ENCODE measurements at places on chromosomes 1 and 21.

GRCh38 chr21:40381111-40381510 lies 465.8 kb downstream of the DSCAM start:
- DNase-seq: no peak

GRCh38 chr1:228396770-228397662 lies 9.6 kb downstream of the TRIM11 start:
- no peak for DNase-seq

- DNase-seq: no peak
Measured at GRCh38 chr1:40204856-40205255, 42.9 kb upstream of the TMCO2 start.

GRCh38 chr1:204358605-204359004 lies 1.1 kb downstream of the PLEKHA6 start:
- no peak for DNase-seq

- no peak for DNase-seq
Measured at GRCh38 chr1:33696962-33697361, 166.9 kb upstream of the HMGB4 start.
